Activated CD8-positive, alpha-beta T cell treated with anti-CD3 and anti-CD28 coated beads for 36 hours (primary cell): ENCODE measurements at places on chromosomes 13 and 19. TPM values are rescaled to one million over a fixed set of nuclear protein-coding genes. Genes with fewer than 3 reads are reported as not detected.

DNA sequence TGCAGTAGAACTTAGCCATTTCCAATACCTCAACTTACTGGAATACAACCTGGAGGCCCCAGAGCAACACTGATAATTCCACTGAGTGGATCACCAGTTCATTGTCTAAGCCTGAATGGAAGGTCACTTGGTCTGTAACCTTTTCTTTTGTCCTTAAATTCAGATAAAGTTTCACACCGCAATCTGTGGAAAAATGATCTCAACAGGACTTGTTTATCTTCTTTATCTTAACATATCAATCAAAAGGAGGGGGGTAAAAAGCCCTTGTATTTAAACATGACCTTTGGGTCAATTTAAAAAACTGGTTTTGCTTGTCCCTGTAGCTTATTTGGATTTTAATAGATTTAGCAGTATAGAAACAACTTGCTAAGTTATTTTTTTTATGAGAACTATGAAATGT is 21.6 kb downstream of the SAE1 start:
- DNase-seq: no peak

DNA sequence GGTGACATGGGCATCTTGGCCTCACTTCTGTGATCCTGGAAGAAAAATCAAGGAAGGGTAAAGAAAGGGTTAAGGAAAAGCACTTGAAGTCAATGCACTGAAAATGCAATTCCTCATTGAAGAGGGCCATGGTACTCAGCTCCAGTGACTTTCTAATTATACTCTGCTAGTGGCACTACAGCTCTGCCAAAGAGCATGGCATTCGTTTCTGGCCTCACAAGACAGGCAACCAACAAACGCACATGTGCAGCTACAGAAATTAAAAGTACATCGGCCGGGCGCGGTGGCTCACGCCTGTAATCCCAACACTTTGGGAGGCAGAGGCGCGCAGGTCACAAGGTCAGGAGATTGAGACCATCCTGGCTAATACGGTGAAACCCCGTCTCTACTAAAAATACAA is 21.8 kb downstream of the SACS start:
- no peak for DNase-seq

- peak; percentile 49 for DNase-seq
Measured at GRCh38 chr19:1883784-1884183, 1.5 kb downstream of the ABHD17A start.

Gene CRB3
- 0.70 TPM for total RNA-seq

GRCh38 chr19:13150931-13151604 is 857 bp downstream of the IER2 start:
- peak; percentile 69 for DNase-seq
